Right renal pelvis (tissue), 4 donors: ENCODE measurements at places on chromosomes 2 and 18.

- DNase-seq: no peak
These were observed 65.8 kb upstream of the HS6ST1 start for GRCh38 chr2:128384446-128384845.

DNA sequence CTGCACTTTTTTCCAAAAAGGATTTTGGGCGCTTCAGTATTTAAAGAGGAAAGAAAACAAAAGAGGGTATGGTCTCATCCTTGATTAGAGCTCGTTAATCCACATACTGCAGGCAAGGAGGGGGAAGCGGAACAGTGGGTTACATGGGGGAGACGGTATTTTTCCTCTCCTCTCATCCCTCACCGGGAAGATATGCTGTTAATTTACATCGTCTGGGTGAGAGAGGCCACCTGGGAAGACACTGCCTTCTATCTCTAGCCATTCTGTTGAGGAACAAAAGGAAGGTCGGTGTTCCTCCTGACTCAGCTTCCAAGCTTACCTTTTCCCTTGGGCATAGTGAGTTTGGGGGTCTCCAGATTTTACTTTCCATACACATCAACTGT, 52.3 kb downstream of the IMPA2 start:
- DNase-seq: no peak

- no peak for DNase-seq
These were observed 841.0 kb upstream of the ID2 start for GRCh38 chr2:7840651-7841380.

- DNase-seq: no peak
These were observed 26.6 kb downstream of the GEN1 start for GRCh38 chr2:17780546-17780945.

DNA sequence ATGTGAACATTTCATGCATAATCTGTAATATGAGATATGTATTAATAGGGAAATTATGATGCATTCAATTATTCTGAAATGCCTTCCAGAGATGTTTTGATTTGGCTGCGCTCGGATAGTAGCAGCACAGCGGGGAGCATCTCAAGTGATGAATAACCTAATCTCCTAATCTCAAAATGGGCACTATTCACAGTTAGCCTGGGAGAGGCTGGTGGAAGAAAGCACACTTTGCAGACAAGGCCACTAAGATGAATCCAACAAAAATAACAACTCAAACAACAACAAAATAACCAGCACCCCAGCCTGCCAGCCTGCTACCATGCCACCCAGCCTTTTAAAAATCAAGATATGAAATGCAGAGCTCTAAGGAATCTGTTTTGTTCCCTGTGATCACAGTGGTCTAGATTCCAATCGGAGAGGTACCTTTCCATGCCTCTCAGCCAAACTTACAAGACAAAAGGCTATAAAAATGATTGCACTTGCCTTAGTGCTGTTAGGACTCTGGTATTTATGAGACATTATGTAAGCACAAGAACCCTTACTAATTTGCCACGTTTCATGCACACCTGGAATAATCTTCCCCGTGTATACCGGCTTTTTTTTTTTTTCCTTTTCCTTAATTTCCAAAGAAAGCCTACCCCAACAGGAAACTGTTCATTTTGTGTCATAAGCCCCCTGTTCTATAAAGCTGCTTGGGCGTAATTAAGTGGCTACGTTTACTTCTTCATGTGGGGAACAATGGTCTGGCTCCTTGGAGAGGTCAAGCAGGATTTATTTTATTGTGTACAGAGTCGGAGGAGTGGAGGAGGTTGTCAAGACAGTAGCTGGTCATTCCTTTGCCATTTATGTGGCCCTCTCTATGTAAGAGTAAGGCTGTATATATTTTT, 526.9 kb upstream of the FANCL start:
- no peak for DNase-seq

DNA sequence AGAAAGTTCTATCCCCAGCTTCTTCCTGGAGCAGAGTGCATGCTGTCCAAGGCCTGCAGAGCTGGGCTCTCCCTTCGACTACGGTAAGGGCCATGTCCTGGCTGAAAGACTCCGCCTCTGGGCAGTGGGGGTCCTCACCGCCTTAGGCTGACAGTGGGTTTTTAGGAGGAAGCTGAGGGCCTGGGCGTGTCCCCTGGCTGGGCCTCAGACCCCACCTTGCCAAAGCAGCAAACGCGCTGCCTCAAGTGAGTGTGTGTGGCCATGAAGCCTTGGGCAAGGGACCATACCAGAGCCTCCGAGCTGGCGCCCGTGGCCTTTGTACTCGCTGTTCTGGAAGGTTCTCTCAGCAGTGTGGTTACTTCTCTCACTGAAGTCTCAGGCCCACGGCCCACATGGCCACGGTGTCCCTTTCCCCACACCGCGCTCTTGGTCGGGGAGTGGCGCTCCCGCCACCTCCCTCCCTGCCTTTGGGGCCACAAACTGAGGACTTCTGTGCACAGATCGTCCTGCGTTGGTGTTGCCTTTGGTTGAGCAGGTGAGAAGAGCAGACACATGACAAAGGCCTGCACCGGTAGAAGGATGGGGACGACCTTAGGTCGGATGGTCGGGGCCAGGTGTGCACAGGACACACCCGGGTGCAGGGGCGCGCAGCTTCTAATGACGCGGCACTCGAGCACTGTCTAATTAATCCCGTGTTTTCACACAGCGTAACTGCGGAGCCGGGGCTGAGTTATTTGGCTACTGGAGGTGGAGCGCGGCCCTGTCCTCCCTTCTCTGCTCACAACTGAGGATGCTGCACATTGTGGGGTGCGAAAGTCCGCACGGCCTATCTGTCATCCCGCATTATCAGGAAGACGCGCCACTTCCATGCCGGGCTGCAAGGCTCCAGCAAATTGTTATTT, 121.6 kb downstream of the PTGR3 start:
- no peak for DNase-seq

DNA sequence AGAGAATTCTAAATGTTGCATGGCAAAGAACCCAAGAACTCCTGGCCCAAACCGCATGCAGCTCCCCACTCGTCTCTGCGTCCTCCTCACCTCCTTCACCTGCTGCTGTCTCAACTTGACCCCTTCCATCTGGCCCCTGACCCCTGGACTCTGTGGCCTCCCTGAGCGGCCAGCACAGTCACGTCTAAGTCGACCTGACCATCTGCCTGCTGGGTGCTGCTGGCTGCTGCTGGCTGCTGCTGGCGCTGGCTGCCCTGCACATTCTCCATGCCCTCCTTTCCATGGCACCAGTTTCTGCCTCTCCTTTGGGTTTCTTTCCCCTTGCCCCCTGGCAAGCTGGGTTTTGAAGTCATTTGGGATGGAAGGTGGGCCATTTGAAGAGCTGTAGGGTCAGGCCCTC, 30.1 kb upstream of the ASB1 start:
- DNase-seq: no peak

DNA sequence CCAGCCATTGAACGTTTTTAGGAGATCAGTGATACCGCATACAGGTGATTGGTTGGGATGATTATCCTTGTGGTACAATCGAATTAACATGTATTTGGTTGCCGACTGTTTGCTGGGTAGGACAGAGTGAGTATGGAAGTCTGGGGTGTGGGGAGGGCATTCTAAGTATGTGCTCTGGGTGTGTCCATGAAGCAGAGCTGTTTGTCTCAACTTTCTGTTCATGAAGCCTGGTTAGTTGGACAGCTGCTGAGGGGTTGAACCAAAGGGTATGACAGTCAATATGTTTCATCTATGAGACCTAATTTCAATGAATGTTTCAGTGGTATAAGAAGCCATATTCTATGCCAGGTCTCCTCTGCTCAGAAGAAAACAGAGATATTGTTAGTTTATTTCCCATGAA, 21.9 kb upstream of the SPTBN1 start:
- no peak for DNase-seq

GRCh38 chr2:18167871-18168270, 289.4 kb downstream of the KCNS3 start:
- DNase-seq: no peak

- no peak for DNase-seq
These were observed 81.8 kb upstream of the GAREM1 start for GRCh38 chr18:32552421-32553030.

DNA sequence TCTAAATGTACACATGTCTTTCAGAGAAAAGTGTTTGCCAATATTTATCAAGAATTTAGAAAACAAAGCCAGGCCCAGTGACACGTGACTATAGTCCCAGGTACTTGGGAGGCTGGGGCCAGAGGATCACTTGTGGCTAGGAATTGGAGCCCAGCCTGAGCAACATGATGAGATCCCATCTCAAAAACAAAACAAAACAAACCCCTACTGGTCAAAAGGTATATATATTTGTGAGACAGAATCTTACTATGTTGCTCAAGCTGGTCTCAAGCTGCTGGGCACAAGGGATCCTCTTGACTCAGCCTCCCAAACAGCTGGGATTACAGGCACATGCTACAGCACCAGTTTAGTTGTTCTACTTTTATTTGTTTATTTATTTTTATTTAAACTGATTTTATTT, 79.2 kb downstream of the ZDBF2 start:
- no peak for DNase-seq

DNA sequence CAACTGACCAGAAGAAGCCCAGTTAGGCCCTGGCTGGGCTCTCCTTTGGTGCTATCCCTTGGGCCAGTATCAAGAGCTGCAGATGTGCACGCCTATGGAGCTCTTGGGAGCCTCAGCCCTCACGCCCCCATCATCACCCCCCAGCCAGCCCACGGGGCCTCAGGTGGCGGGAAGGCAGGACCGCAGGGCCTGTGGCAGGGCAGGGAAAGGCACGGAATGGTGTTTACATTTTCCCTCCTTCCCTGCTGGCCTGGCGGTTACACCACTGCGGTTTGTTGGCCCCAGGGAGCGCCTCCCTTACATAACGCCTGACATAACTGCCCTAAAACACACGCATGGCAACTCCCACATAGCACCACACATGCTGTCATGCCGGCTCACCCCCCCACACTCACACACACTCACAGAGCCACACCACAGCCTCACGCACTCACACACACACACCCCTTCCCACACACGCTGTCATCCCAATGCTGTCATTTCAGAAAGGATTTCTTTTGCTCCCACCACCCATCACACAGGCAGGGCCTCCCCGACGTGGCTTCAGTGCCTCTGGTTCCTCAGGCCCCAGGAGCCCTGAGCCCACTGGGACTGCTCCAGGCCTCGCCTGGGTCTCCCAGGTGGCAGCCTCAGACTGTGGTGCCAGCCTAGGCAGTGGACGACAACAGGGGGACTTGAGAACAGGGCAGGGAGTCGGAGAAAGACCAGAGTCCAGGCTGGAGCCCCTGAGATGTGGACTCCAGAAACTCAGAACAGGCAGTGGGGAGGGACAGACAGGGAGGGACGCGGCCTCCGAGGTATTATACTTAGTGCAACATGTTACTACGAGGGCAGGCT, 15.7 kb downstream of the ZFP36L2 start:
- DNase-seq: no peak

GRCh38 chr2:211591426-211591825, 947.2 kb downstream of the ERBB4 start:
- no peak for DNase-seq

DNA sequence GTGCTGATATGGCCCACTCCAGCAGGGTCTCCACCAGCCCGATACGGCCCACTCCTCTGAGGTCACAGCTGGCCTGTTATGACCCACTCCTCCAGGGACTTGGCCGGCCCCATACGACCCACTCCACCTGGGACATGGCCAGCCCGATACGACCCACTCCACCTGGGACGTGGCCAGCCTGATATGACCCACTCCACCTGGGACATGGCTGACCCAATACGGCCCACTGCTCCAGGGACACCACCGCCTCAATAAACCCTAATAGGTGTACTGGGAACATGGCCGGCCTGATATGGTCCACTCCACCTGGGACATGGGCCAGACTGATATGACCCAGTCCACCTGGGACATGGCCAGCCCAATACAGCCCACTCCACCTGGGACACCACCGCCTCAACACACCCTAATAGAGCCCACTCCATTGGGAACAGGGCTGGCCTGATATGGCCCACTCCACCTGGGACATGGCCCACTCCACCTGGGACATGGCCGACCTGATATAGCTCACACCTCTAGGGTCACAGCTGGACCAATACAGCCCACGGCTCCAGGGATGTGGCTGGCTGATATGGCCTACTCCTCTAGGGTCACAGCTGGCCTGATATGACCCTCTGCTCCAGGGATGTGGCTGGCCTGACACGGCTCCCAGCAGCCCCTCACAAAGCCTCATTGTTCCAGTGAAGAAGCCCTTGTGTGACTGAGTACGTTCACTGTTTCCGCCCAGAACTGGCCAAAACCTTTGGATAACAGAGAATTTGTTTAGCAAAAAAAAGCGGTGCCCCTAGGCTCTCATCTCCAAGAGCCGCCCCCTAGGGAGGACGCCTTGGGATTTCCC, 245.6 kb downstream of the HDAC4 start:
- no peak for DNase-seq

DNA sequence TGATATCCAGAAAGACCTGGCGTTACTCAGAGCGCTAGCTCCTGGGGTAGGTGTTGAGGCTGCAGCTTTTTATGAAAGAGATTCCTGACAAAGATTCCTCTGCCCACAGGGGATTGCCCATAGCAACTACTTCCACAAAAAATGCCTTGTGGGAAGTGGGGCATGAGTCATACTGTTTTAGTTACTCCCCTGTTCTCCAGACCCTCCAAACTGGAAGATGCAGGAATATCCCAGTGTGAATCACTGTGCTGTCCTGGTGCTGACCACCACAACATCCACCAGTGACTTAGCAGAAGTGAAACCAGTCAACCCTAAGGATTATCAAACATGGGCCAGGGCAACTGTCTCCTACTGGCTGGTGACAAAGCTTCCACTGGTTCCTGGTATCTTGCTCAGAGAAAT, 61.8 kb downstream of the CDH2 start:
- DNase-seq: no peak

GRCh38 chr2:35562488-35562887, 793.1 kb upstream of the CRIM1 start:
- no peak for DNase-seq

DNA sequence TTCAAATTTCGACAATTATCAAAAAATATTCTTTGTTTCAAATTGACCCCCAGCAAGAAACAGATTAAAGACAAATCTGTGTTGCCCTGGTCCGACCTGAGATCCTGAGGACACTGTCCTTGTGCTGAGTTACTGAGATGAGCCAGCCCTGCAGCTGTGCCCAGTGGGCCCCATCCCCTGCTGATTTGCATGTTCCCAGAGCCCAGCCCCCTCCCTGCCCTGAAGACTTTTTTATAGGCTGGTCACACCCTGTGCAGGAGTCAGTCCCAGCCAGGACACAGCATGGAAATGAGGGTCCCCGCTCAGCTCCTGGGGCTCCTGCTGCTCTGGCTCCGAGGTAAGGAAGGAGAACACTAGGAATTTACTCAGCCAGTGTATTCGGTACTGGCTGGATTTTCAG, 31.4 kb upstream of the ZNG1B start:
- no peak for DNase-seq

- no peak for DNase-seq
These were observed 225.0 kb downstream of the SUCLG1 start for GRCh38 chr2:84234103-84234502.

DNA sequence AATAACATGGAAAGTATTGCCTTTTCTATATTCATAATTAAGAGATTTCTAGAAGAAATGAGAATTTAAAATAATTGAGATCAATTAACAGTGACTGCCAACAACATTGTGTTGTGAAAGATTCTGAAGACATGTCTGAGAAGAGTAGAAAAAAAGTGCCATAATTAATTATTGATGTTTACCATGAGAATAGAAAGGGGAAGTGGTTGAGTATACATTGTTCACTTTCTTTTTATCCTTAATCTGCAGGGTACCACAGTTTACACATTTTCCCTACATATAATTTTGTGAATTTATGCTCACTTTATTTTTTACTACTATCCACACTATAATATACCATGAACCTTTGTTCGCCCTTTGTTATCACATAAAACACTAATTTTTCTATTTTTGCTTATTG, 47.1 kb upstream of the UBE2E3 start:
- no peak for DNase-seq

GRCh38 chr2:156592809-156593593, 156.8 kb downstream of the GPD2 start:
- DNase-seq: no peak
